ENCODE measurements at places on chromosomes 6 and 20.

DNA sequence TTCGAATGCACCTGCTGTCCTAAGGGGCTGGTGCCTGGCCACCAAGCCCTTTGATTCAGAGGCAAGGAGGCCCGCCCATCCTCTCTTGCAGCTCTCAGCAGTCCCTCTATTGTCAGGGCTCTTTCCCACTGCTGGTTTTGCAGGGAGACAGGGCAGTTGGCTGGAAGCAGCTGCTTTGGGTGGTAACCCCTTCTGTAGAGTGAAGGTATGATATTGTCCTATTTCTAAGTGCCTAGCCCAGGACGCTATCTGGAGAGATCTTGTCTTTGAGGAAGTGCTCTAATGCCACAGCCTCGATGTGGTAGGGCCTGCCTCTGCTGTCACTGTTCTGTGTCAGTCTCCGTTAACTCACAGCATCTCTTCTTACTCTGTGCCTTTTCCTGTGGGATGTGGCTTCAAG lies 5.6 kb downstream of the PLCG1 start:
- DNase-seq, result no peak

DNA sequence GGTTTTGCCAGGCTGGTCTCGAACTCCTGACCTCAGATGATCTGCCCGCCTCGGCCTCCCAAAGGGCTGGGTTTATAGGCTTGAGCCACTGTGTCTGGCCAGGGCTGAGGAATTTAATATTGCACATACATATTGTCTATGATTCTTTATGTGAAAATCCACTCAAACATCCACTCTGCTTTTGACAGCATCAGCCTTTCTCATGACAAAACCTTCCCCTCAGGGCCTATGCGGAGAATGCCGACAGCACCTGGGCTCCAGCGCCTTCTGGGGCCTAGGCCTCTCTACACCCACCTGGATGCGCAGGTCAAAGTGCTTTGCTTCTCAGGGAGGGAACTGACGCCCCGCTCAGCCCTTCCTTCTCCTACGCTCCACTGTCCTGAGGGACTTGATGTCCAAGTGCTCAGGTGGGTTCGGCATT lies 5.4 kb downstream of the RAMACL start:
- no peak for DNase-seq

DNA sequence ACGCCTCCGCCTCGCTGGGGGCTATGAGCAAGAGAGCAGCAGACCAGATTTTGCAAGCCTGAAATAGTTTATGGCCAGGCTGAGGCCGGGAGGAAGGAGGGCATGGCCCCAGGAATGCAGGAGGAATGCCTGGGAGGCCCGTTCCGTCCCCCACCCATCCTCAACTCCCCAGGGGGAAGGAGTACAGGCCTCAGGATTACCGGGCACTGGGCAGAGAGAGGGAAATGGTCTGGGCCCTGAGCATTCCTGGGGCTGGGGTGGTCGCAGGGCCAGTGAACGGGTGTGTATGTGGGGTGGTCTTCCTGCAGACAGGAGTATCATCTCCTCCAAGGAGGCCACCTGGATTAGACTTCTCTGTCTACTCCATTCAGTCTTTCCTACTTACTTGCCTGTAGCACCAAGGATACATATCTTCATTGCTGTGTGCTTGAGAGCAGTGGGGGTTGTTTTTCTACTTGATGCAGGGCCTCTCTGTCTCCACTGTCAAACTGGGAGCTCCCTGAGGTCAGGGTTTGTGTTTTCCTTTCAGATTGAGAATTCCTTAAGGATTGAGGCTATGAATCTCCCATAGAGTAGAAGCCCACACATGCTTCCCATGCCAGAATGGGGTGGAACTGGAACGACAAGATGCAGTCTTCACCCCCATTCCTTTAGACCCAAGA lies 81.3 kb downstream of the VEGFA start:
- DNase-seq, result no peak

DNA sequence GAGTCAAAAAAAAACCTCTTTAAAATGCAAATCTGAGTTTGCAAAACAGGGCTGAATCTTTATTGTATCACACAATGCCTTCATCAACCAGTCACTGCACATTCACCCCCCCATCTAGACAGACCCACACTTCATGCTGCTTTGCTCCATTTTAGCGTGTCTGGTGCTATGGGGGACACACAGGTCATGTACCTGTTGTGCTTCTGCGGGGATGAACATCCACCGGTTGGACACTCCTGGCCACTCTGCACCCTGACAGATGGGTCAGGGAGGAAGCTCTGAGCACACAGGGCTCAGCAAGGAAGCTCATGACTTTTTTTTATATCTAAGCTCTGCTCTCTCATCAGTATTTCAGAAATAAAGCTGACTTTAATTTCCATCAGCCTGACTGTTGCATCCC lies 136.3 kb downstream of the PRND start:
- DNase-seq, result no peak

DNA sequence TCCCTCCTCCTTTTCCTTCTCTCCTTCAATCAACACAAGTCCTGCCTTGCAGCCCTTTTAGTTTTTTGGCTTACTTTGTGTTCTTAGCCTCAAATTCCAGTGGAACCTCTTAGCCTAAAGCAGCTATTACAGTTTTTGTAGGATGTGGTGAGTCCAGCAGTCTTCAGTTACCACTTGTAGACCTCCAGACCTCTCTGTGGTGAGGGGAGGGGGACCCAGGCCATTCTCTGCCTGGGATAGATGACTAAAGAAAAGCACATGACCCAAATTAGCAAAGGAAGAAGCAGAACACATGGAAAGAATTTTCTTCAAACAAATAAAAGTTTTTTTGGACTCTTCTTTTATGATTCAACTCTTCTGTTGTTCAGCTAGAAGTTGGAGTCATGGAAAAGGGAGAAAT lies 246.5 kb downstream of the HAO1 start:
- DNase-seq, result no peak

- DNase-seq, result no peak
Measured at GRCh38 chr20:58222446-58222845, 6.0 kb downstream of the ANKRD60 start.

DNA sequence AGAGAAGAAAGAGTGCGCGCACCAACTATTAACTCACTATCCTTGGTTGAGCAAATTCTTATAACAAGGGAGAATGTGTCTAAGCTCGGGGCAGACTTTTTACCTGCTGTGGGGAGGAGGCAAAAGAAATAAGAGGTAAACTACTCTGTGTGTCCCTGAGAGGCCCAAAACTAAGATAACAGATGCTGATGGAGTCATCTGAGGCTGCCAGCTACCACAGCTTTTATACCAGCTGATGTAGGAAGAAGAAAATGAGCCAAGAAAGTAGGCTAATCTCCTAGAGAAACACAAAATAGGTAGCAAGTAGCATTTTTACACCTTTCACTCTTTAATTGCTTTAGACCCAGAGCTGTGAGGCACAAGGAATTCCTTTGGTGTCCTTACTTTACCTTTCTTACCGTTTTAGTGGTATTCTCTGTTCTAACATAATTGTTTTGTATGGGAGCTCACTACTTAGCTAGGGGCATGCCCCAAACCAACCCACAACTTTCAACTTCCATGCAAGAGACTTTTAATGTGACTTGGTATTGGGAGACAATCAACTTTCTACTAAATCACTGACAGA lies 27.8 kb upstream of the PIM1 start:
- DNase-seq, result no peak

- DNase-seq, result peak; percentile 26
Measured at GRCh38 chr6:7107578-7108195, at the start of gene RREB1. Gene RREB1, plus strand, starts transcription at chr6:7107961. Its CDS starts 73,951 bp downstream, at chr6:7181912.

DNA sequence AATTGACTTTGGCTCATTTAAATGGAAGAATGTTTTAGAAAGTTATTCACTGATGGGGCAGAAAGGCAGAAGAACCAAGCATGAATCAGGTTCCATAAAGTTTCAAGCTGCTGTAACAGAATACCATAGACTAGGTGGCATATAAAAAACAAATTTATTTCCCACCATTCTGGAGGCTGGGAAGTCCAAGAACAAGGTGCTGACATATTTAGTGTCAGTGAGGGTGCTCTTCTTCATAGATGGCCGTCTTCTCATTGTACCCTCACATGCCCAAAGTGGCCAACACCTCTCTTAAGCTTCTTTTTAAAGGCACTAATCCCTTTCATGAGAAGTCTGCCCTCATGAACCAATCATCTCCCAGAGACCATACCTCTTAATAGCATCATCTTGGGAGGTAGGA lies 560.2 kb upstream of the FLRT3 start:
- no peak for DNase-seq

- no peak for DNase-seq
Measured at GRCh38 chr6:108163267-108163643, 2.6 kb upstream of the NR2E1 start.

DNA sequence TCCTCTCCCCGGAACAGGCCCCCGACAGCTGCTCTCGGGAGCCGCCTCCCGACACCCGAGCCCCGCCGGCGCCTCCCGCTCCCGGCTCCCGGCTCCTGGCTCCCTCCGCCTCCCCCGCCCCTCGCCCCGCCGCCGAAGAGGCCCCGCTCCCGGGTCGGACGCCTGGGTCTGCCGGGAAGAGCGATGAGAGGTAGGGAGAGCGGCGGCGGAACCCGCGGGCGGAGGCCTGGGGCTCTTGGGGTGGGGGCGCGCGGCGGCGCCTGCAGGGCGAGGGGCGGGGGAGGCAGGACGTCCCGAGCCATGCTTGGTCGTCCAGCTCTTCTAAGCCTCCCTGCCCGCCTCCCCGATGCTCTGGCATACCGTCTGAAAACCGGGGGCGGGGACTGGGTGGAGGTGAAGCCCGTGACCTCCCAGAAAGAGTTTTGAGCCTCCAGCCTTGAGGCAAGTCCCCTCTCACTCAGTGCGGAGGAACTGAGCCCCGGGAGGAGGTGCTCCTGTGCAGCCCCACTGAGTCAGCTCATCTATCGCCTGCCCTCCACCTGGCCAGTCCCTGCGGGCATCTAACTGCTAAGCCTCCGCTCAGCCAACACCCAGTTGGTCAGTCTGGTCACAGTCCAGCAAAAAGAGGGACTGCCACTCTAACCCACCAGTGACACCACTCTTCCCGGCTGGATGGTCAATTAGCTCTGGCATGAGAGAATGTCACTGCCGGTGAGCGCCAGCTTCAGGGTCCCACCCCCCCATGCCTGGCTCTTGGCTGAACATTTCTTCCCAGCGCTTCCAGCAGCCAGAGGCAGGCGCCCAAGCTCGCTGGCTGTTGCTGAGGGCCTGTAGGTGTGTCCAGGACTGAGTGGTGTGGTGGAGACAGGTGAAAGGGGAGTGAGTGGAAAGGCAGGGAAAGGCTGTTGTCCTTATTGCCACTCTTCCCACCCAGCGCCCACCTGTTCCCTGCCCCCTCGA lies 482 bp downstream of the DDR1 start:
- no peak for DNase-seq

DNA sequence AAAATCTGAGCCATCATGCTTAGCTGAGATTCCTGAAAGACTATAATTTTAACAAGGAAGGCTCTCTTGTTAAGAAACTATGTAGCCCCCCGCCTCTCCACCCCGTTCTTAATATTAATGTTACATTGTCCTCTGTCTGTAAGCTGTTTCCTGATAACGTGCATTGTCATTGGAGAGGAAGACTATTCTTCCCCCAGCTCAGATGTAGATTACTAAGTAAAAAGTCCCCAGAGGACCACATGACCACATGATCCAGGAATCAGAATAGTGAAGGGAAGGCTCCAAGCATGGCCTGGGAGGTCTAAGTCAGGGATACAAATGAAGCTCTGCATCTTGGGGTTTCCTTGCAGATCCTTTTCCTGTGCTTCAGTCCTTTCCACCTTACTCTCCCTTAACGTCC lies 106.4 kb downstream of the JARID2 start:
- no peak for DNase-seq

DNA sequence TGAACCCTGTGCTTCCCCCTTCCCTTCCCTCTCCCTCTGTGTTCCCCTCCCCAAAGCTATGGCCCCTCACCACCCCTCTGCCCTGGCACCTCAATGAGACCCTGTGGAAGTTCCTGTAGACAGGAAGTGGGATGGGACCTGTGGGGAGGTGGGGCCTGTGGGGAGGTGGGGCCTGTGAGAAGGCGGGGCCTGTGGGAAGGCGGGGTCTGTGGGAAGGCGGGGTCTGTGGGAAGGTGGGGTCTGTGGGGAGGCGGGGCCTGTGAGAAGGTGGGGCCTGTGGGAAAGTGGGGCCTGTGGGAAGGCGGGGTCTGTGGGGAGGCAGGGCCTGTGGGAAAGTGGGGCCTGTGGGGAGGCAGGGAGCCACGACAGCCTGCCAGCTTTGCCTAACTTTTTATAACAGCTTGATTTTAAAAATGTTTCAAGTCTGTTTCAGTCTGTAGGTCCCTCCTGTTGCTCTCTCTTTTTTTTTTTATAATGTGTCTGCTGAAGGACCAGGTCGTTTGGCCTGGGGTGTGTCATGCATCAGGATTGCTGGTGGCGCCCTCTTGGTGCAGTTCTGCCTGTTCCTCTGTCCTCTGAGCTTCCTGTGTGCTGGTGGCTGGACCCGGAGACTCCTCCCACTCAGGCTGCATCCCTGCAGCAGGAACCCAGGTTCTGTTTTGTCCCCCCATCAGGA lies 70.5 kb upstream of the SLCO4A1 start:
- DNase-seq, result no peak

GRCh38 chr6:68008445-68008844 lies 626.6 kb upstream of the ADGRB3 start:
- DNase-seq, result no peak

DNA sequence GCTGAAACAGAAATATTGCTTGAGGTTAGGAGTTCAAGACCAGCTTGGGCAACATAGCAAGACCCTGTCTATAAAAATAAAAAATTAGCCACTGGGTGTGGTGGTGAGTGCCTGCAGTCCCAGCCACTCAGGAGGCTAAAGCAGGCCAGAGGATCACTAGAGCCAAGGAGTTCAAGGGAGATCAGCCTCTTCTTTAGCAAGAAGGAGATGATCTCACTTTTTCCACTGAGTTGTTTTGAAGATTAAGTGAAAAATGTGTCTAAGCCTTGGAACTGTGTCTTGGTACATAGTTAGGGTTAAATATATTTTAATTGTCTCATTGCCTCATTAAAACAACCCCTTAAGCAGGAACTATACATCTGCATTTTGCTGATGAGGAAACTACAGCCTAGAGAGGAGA lies 279.0 kb upstream of the ZFP64 start:
- DNase-seq, result no peak

DNA sequence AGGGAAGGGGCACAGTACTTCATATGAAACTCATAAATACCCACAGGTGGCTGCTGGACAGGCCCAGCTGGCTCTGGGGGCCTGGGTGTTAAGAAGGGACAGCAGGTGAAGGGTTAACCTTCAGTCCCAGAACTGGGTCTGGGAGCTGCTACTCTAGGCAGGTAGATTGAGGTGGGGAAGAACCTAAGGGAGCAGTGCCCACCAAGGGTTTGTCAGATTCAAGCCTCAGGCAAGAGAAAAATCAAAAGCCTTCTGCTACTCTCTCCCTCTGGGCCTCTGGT lies 5.6 kb downstream of the RPL10A start:
- DNase-seq, result no peak

DNA sequence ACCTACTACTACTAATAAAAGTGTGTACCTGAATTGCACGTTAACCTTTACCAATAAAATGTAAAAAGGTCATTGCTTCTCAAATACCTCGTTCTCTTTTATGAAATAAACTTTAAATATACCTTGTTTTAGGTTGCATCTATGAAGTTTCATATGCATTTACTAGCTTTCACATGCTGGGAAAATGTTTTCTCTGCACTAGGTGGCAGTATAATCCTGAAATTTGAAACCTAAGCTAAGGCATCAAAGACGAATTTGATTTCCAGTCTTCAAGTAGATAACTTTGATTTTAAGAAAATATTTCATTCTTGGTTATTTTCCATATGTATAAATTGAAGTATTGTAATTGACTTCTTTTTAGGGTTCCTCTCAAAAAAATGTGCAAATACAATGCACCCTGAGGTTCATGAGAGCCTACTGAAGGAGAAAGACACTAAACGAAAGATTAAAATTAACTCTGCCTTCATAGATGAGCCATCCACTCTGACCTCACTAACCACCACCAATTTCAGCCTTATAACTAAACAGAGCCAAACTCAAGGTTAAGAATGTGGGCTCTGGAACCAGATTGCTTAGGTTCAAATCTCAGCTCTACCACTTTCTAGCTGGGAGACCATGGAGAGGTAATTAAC lies 7.3 kb upstream of the COL9A1 start:
- no peak for DNase-seq

Measured in stimulated activated CD8-positive, alpha-beta memory T cell treated with anti-CD3 and anti-CD28 coated beads, Interleukin-7, amount 100 ng/mL, for 1 hour (primary cell).